C1 segment of cervical spinal cord (tissue), 14 donors: ENCODE measurements at places on chromosomes 3 and 15.

DNA sequence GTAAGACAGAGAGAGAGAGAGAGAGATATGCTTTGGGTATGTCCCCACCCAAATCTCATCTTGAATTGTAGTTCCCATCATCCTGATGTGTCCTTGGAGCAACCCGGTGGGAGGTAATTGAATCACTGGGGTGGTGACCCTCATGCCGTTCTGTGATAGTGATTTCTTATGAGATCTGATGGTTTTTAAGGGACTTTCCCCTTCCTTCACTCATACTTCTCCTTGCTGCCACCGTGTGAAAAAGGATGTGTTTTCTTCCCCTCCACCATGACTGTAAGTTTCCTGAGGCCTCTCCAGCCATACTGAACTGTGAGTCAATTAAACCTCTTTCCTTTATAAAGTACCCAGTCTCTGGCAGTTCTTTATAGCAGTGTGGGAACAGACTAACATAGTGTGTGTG lies 60.3 kb downstream of the EOMES start:
- DNase-seq: no peak

- no peak for DNase-seq
These were observed 17.9 kb downstream of the TERC start for GRCh38 chr3:169746924-169747323.

DNA sequence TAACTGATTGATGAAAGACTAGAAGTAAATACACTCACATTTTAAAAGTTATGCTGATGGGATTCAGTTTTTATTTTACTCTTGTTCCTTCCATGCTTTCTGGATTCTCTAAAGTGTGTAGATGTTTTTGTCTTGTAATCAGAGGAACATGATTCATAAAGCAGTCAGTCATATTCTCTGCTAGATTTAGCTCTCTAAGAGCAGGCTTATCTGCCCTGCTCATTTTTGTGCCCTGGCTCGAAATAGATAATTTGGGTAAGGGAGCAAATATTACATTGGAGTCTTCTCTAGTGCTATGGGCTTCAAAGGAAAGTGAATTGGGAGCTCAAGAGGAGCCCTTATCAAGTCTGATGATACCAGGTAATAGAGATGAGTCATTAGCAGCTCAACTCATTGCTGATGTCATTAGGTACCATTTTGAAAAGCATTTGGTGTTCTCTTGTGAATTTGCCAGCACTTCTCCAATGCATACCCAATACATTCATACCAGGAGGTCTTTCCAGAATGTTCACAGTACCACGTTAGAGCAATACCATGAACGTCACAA lies 27.7 kb downstream of the SACM1L start:
- no peak for DNase-seq

DNA sequence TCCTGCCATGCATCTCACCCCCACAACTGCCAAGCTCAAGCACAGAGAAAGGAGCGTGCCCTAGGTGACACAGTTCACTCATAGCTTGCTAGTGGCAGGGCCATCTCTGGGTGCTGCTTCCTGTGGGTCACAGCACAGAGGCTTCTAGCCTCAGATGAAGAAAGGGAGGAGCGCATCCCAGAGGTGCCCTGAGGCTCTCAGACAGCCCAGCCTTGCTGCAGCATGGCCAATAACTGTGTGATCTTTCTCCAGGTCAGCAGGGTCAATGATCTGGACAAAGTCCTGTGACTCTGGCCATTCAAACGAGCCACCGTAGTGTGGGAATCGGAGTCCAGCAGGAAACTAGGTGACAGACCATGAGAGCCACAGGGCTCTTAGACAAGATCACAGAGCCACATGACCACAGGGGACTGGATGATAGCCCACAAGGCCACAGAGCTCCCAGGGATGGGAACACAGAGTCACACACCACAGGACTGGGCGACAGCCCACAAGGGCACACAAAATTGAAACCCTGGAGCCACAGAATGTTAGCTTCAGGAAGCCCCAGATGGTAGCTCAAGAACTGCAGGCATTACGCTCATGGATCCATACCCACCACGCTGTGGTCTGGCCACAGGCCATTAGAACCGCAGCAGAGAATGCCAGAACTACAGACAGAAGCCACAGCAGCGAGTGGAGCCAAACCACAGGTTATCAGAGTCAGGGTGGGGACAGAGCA lies 25.9 kb upstream of the GRIP2 start:
- no peak for DNase-seq

DNA sequence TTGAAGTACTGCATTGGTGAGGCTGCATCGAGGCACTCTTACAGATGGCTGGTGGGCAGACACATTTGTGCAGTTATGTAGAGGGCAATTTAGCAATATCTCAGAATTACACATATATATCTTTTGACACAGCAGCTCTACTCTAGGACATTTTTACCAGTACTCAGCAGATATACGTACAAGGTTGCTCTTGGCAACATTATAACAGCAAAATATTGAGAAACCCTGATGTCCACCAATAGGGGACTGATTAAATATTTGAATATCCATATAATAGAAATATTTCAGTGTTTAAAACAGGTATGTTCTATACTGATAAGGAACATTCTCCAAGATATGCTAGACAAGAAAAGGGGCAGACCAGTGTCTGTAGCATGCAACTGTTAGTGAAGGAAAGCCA lies 7.9 kb upstream of the FBXO22 start:
- no peak for DNase-seq

- DNase-seq: no peak
These were observed 299.9 kb downstream of the MECOM start for GRCh38 chr3:169363318-169364265.

DNA sequence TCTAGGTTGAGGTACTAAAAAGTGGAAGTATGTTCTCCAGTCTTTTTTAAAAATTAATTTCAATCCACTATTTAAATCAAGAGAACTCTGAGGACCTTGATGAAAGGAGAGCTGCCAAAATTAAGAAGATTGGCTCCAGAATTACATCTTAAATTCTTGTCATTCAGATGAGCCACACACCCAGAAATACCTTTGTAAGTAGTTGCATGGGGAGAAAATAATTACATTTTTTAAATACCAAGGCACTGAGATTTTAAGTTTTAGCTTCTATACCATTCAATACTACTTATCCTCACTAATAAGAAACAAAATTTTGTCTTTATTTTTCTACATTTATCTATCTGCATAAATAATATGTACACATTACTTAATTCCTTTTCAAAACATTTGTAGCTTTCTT lies 1132.8 kb downstream of the OTOL1 start:
- DNase-seq: no peak

DNA sequence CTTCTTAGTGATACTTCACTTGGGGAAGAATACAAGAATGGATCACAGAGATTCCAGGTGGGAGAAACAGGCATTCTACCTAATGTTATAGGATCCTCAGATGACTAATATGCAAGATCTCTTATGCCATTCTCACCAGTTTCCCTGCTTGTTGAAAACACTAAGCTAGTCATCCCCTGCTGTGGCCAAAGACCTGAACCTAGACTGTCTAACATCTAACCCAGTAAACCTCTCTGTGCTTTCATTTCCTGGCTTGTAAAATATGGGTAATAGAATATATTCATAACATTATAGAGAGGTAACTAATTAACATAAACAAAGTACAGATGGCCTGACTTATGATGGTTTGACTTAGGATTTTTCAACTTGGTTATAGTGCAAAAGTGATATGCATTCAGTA lies 776.3 kb downstream of the TUSC7 start:
- DNase-seq: no peak
